ENCODE measurements at places on chromosomes 16 and 17.

DNA sequence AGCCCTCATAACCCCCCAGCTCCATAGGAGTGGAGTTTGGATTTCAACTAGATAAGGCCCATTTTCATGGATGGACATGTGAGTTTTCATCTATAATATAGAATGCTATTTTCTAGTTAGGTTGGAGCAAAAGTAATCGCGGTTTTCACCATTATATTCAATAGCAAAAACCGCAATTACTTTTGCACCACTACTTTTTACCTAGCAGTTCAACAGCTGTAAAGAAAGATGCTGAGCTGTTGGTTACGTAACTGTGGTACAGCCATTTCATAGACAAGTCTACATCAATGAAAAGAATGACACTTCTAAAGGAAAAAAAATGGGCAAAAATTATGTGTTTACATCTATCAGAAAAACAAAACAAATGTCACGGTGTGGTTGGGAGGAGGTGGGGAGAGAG, 507.7 kb downstream of the MAF start:
- no peak for DNase-seq

GRCh38 chr16:58832386-58832895, 98.3 kb upstream of the GOT2 start:
- DNase-seq, result no peak

DNA sequence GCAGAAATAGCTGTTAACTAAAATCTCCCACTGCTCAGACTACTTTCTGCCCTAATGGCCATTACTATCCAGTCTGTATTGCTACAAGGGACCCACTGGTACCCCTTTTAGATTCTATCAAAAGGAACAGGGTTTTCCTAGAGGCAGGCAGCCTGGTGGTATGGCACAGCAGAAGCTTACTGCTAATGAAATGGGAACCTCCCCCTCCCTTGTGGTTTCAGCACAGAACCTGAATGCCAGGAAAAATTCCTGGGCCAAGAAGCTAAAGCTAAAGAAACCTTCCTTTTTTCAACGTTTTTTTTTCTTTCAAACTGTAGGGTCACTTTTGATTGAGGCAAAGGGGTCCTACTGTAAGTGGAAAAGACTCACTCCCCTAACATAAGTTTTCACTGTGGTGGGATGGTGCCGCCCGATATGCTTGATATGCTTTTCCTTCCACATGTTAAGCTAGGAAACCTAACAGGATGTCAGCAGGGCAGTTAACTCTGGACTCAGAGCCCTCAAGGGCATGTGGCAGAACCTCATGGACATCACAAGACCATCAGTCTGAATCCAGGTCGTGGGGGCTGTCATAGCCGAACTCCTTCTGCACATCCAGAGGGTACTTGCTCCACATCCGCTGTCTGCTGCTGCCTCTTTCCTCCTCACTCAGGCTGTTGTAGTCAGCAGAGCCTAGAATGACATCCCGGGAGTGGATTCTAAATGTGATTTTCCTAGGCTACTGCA, 9.8 kb downstream of the SLC7A6OS start:
- DNase-seq, result no peak

DNA sequence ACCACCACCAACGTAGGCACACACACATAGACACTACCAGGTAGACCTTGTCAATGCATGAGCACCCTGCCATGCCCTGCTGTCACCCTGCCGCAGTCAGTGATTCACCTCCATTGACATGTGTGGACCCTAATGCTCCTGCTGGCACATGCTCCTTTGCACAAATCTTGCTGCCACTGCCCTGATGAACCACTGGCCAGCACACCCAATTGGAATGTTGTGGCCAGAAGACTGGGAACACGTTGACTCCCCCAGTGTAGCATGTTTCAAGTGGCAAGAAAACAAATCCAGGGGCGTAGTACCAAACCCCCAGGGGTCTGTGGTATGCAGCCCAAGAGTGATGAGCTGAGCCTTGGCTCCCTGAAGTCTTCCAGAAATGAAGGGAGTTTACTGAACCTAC, 486.4 kb upstream of the KIF2B start:
- DNase-seq, result no peak

DNA sequence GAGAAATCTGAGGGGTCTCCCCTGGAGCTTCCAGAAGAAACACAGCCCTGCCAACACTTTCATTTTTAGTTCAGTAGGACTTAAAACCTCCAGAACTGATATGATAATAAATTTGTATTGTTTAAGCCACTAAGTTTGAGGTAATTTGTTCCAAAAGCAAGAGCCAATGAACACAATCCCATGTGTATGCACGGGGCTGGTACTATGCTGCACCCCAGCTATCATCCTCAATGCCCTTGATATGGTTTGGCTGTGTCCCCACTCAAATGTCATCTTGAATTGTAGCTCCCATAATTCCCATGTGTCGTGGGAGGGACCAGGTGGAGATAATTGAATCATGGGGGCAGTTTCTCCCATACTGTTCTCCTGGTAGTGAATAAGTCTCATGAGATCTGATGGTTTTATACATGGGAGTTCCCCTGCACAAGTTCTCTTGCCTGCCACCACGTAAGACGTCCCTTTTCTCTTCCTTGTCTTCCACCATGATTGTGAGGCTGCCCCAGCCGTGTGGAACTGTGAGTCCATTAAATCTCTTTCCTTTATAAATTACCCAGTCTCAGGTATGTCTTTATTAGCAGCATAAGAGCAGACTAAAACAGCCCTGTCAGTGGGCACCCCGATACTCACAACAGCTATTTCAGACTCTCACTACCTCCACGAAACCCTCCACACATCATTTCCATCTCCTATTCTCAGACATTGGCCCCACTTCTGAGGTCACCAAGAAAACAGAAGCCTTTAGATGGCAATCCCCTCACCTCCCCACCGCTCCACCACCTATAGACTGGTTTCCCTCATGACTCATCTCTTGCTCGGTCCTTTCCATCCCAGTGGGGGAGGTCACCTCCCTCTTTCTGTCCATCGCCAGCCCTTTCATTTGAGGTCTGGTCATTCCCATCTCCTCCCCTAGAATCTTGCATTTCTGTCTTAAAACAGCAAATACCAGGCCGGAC, 8.9 kb upstream of the CACNG1 start:
- no peak for DNase-seq

DNA sequence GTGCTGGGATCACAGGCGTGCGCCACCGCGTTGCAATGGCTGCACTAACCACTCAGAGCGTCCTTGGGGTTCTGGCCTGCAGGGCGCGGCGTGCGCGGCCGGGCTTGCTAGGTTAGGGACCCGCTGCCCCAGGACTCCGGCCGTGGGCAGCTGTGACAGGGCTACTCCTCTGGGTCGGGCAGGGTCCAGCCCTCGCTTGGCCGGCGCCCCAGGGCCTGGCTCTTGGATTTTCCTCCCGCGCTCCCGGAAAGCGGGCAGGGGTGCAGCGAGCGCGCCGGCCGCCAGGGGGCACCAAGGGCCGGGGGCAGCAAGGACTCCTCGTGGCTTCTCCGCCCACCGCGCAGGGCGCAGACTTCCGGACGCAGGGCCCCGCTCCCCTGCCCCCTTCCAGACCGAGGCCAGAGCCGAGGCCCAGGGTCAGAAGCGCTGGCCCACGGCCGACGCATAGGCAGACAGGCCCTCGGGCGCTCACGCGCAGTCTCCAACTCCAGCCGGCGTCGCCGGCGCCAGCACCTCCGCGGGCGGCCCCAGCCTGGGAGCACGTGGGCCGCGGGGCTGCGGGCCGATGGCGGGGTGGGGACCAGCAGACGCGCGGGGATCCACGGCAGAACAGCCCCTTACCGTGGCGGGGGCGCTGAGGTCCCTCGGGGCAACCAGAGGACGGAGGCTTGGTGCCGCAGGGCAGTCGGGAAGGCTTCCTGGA, 355 bp downstream of the TLE7 start:
- DNase-seq, result no peak

- DNase-seq, result no peak
Measured at GRCh38 chr16:23807028-23807427, 28.8 kb upstream of the PRKCB start.

- DNase-seq, result no peak
Measured at GRCh38 chr16:4288148-4288921, 15.5 kb upstream of the TFAP4 start.
